ENCODE measurements at places on chromosomes 2 and 18.

DNA sequence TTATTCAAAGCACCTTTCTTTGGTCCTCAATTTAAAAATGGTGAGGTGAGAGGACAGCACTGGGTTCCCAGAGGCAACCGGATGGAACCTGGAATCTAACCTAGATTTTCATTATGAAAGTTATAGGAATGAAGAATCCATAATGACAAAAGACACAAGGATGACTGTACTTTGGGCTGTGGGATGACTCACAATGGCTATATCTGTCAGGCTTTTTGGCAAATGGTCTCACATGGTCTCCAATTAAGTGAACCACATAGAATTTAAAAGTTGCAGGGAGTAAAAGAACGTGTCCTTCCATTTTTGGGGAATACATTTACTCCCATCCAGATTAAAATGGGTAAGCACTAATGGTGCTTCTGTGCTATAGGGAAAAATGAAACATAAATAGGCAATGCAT lies 31.8 kb upstream of the LYPD1 start:
- DNase-seq, result no peak

DNA sequence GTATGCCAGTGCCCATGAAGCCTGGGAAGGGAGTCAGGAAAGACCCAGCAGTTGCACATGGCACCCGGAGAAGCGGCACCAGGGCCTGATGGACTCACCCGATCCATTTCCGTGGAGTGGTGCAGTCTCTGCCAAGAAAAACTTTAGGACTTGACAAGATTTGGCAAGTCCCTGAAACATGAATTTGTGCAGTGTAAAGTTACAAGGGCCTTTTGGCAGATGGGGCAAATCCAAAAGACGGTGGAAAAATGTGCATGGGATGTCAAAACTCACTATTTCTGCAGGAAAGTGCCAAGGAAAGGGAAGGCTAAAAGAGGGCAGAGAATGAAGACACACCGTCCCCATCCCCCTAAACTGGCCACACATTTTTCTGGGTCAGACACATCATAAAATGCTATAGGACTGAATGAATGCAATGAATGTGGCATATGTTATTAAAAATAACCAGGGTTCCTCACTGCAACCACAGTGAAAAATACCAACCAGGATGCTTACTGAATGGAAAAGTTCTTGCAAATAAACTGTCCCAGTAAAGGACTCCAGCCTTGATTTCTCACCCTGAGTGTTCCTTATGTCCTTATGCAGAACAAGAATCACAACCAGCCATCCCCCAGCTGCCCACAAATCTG lies 173.5 kb upstream of the SIX2 start:
- DNase-seq, result no peak

GRCh38 chr2:229861431-229861830 lies 60.4 kb downstream of the TRIP12 start:
- DNase-seq, result no peak

DNA sequence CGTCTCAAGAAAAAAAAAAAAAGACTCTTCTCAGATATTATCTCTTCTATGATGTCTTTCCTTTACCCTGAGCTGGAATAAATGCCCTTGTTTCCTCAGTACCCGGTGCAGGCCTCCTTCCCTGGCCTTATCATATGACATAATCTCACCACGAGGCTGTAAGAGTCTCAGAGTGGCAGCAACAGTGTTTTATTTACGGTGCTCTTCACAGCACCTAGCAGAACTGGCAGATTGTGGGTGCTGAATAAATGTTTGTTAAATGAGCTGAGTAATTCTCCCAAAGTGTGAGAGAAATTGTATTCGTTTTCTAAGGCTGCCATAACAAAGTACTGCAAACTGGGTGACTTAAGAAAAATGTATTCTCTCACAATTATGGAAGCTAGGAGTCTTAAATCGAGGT lies 82.8 kb upstream of the CD28 start:
- no peak for DNase-seq

- DNase-seq, result no peak
Observed at GRCh38 chr2:121696410-121696930, 40.2 kb downstream of the NIFK start.

- DNase-seq, result no peak
Observed at GRCh38 chr2:29455200-29455860, 340.1 kb downstream of the CLIP4 start.

All from CD4-positive, alpha-beta T cell (primary cell).